ENCODE measurements at places on chromosomes 5 and 9. TPM values are rescaled to one million over a fixed set of nuclear protein-coding genes. Genes with fewer than 3 reads are reported as not detected.

Gene BARHL1
- not detected for total RNA-seq

GRCh38 chr9:37149666-37150308 lies 29.4 kb downstream of the ZCCHC7 start:
- DNase-seq: no peak

- DNase-seq: no peak
These were observed 25.5 kb downstream of the CDH6 start for GRCh38 chr5:31218978-31219377.

- no peak for DNase-seq
These were observed 18.1 kb upstream of the ZNF484 start for GRCh38 chr9:92895812-92896436.

Gene OTP
- total RNA-seq: not detected

Gene TMEM141
- total RNA-seq: 26.9 TPM

Gene LCN9
- total RNA-seq: not detected

Gene SLC1A1
- not detected for total RNA-seq

DNA sequence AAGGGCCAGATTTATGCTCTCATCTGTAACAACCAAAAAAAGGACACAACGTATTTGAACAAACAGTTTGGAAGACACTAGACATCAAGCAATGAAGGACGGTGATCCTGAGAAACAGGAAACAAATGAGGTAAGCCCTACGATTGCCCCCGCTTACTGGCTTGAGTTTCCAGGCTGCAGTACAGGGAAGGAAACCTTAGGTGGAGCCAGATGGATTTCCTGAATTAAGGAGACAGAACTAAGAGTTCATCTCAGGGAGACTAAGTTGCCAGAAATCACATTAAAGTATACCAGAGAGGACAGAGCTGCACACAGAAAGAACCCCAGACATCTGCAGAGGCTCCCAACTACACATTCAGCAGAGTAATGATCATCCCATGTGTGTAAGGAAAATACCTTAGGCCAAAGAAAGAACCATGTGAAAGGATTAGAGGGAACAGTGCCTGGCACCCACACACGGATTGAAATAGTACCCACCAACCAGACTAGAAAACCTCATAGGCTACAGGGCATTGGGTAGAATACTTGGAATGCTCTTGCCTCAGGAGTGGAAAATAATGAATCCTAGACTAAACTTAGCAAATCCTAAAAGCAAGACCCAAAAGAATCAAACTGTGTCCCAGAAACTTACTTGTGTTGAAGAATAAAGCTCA lies 99.3 kb upstream of the NIPBL start:
- no peak for DNase-seq

GRCh38 chr9:136961279-136962065 lies 9.4 kb downstream of the LCN12 start:
- DNase-seq: no peak

Gene OGN
- total RNA-seq: 0.33 TPM

Gene ESM1
- total RNA-seq: 0.87 TPM

Gene ADAM19
- 4.7 TPM for total RNA-seq

- DNase-seq: no peak
These were observed 100.9 kb downstream of the DPYSL3 start for GRCh38 chr5:147408980-147409379.

GRCh38 chr9:110626101-110626829 lies 42.3 kb upstream of the MUSK start:
- DNase-seq: no peak

Gene SPATA31A6
- not detected for total RNA-seq

DNA sequence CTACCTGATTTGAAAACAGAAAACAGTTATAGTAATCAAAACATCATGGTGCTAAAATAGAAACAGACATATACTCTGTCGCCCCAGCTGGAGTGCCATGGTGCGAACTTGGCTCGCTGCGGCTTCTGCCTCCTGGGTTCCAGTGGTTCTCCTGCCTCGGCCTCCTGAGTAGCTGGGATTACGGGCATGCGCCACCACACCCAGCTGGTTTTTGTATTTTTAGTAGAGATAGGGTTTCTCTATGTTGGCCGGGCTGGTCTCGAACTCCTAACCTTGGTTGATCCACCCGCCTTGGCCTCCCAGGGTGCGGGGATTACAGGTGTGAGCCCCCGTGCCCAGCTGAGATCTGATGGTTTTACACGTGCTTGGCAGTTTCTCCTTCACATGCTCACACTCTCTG lies 495.9 kb downstream of the ANXA1 start:
- no peak for DNase-seq

DNA sequence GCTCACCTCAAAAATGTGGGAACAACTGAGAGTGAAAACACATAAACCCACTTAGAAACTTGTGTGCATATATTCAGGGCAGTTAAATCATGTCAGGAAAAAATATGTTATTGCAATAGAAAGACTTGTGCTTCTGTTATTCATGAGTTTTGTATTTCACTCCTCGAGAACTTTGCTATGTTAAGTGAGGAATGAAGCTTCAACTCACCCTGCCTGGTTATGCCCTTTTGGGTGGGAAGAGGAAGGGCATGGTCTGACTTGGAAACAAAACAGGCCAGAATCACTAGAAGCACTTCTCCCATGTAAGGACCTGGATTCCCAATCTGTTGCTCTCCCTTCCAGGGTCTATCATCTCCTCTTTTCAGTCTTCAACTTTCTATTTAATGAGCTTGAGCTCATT lies 14.5 kb downstream of the SLC27A6 start:
- no peak for DNase-seq

- DNase-seq: no peak
These were observed 15.2 kb downstream of the ZCCHC9 start for GRCh38 chr5:81316571-81316970.

Gene PRDM9
- total RNA-seq: not detected

DNA sequence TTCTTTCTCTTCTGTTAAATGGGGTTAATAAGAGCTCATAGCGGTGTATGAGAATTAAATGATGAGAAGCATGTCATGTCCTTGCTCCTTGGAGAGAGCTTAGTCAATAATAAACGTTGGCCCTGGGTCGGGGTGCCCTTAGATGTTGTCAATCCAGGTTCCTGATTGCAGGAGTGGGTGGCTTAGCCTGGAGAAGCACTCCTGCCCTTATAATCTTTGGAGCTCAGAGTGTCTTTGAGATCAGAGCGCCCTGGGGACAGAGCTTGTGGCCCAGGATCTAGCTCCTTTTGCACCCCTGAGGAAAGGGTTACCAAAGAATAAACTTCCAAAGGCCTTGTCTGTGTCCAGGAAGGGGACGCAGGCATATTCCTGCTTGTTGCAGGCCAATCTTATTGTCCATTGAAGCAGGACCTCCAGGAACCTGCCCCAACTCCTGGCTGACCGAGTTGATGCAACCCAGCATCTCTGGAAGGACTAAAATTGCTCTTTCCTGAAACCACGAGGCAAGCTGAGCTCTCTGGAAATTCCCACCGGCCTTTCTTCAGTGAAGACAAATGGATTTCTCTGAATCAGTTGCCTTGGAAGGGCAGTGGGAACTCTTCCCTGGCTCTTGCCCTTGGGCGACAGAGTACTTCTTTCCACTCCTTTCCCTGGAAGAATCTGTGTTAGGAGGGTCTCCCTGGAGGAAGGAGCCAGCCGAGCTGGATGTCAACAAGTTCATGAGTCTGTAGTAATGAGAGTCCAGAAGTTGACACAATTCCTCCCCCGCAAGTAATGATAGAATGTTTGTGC lies 6.4 kb upstream of the AMBP start:
- no peak for DNase-seq

Gene PCDHB4
- total RNA-seq: not detected

Gene ASS1
- total RNA-seq: not detected

Gene MAPK9
- 40.4 TPM for total RNA-seq

- DNase-seq: no peak
These were observed 211.7 kb downstream of the COMMD10 start for GRCh38 chr5:116296335-116297072.

- DNase-seq: peak; percentile 96
These were observed at the start of gene ARRDC1 for GRCh38 chr9:137605121-137606004. Gene ARRDC1, plus strand, starts transcription at chr9:137605686. Its CDS starts 32 bp downstream, at chr9:137605718.

Gene BTNL8
- not detected for total RNA-seq

Gene ECM2
- not detected for total RNA-seq

GRCh38 chr5:85017261-85017660 lies 632.6 kb upstream of the EDIL3 start:
- DNase-seq: no peak

Gene SLC25A25
- 19.1 TPM for total RNA-seq

GRCh38 chr9:5870691-5871090 lies 20.0 kb upstream of the MLANA start:
- DNase-seq: no peak

Gene PCA3
- total RNA-seq: not detected
